Effector memory CD8-positive, alpha-beta T cell (primary cell): ENCODE measurements at places on chromosomes 7 and 10.

DNA sequence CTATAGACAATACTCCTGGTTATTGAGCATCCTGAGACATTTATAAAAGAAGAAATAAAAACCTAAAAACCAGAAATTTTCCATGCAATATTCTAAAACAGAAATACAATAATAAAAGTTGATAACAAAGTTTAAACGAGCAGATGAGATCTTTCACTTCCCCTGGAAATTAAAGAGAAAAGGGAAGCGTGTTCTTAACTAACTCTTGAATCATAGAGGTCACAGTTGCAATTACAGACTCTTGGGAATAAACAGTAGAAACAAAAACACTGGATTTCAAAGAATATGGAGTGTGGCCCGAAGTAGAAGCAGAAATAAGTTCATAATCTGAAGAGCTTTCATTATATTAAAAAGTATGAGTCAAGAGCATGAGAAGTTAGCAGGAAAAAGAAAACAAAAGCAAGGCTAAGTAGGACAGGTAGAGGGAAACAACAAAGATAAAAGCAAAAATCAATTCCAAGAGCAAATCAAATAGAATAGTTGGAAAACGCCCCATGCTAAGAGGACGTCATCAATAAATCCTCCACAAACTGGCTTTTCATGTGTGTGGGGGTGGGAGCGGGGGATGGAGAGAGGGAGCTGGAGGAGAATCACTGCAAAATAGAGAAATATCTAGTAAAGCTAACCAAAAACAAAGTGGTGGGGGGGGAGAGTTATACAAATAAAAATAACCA is 55.2 kb upstream of the C10orf71 start:
- no peak for DNase-seq

- DNase-seq: peak; percentile 64
Measured at GRCh38 chr7:151381348-151382078, 28.3 kb downstream of the WDR86 start.

DNA sequence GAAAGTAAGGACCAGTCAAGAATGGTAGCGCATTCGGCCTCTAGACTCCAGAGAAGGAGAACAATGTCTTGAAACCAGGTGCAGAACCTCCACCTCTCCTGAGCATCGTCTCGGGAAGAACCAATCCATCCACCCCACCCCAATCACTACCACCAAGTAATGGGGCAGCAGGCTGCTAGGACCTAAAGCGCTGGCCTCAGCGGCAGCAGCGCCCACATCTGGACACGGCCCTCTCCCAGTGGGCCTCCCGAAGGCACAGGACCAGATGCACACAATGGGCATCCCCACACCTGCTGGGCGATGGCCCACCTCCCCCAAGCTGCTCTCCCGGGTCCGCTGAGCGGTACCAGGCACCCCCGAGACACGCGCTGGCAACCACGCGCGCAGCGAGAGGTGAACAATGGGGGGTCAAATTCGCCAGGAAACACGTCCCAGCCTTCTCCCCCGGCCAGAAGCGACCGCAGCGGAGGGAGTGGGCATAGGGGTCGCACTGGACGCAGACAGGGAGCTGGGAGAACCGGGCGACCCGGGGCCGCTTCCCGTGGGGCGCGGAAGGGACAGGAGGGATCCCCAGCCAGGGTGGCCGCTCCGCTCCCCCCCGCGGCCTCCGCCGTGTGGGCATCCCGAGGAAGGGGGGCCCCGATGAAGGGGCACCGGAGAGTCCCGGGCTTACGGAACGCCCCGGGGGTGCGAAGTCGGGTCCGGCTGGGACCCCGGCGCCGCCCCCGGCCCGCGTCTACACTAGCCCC is 506 bp downstream of the CTTNBP2 start:
- no peak for DNase-seq

DNA sequence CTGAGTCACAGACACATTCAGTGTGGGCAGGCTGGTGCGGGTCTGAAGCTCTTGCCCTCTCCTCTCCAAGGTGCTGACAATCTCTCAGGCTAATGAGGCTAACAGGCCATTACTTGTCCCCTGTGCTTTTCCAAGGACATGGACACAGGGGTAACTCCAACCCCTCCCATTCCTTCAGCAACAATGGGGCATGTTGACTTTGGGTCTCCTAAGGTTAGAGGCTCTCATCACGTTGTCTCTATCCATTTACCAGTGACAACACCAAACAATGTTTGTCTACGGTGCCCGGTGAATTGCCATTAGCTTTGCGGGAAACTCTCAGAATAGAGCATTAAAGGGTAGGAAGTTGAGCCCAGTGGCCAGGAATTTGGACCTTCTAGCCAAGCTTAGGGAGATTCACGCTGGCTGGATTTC is 101.6 kb upstream of the TNS3 start:
- DNase-seq: no peak
